ENCODE measurements at places on chromosomes 7 and 10.

DNA sequence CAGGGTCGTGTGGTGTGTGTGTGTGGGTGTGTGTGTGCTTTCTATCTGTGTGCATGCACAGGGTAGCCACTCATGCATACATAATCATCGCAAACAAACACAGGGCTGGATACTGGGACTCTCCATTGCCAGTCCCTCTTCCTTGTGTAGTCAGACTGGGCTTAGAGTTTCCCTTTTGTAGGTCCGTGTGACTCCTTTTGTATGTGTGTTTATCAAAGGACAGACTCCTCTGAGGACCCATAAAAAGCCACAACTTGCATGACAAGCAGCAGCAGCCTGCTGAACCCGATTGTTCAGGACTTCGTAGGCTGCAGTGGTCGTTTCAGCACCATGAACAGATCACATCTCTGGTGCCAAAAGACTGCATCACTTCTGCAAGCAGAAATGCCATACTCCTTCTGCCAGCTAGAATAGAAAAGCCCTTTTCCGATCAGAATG is 895 bp downstream of the VSTM2A start:
- no peak for DNase-seq

DNA sequence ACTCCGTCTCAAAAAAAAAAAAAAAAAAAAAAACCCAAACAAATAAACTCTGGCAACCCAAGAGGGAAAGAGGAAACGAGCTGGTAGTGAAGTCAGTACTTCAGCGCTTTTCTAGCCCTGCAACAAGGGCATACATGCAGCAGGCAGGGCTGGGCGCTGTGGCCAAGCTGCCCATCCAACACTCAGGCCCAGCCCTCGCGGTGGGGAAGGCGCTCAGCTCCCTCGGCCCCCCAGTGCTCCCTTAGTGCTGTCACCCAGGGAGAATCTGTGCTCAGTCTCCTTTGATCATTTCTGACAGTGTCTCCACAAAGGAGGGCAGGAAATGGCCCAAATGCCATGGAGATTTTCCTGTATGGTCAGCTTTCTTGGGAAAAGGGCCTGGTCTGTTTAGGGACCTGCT is 97.2 kb downstream of the SMURF1 start:
- DNase-seq: no peak

DNA sequence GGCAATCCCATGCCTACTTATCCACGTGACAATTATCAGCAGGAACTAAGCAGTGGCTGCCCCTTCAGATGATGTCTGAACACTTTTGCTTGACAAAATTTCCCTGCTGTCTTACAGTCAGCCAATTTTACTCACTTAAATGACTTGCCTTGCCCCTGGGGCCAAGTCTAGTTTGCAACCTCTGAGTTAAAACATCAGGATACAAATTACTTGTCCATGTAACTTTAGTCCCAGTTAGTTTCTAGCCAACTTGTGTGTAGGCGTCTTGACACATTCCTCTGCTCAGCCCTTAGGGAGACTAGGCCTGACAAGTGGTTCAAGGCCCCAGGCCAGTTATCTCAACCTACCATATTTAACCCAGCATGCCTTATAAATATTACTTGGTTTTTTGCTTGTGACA is 11.6 kb upstream of the TYSND1 start:
- DNase-seq: no peak

- no peak for DNase-seq
Measured at GRCh38 chr7:149733924-149734790, 39.2 kb downstream of the ZNF467 start.

DNA sequence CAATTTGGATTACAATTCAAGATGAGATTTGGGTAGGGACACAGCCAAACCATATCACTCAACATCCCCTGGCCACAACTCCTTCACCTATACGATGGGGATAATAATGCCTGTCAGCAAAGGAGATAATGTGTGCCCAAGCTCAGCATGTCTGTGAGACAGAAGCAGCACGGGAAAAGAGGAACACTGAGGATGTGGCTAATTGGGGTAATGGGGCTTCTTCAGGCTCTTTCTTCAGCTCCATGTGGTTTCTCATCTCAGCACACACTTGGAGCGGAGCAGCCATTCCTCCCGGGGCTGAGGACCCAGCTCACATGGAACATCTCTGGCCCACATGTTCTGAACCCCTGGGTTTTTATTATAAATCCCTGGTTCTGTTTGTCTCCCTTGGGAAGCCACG is 136.0 kb upstream of the NAMPT start:
- no peak for DNase-seq

DNA sequence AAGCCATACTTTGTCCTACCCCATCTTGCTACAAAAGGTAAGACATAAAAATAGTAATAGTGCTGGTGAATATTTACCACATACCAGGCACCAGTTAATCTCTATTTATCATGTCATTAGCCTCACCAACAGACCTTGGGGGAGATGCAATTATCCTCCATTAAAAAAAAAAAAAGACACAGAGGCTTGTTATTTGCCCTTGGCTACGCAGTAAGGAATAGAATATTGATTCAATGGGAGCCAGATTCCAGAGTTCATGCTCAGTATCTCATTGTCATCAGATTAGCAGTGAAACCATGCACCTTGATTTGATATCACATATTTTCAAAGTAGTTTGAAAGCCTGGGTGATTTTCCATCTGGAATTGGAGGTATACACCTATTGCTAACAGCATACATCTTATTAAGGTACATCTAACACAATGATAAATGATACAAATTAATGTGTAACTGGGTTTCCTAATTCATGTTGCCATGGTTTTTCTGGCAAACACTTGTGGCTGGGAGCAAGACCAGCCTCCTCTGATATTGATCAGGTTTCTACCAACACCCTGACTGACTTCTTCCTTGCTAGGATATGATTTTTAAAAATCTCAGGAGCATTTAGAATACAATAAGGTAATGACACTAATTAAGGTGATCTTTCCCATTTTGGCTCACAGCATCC is 67.1 kb upstream of the PRR15 start:
- no peak for DNase-seq

DNA sequence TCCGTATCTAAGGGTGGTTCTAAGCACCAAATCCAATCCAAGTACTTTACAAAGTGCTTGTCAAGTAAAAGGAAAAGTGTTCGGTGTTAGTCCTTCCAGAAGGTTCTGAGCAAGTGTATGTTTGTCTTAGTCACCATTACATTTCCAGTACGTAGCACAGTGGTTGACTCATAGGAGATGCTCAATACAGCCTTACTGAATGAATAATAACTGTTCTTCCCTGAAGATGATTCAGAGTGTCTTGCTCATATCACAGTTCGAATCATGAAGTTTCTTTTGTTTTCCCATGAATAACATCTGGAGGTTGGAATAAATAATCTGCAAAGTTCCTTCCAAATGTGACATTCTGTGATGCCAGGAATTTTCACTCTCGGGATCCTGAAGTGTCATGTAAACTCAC is 53.4 kb downstream of the WNT2 start:
- DNase-seq: no peak

- no peak for DNase-seq
Measured at GRCh38 chr10:3647074-3647473, 137.9 kb downstream of the KLF6 start.

DNA sequence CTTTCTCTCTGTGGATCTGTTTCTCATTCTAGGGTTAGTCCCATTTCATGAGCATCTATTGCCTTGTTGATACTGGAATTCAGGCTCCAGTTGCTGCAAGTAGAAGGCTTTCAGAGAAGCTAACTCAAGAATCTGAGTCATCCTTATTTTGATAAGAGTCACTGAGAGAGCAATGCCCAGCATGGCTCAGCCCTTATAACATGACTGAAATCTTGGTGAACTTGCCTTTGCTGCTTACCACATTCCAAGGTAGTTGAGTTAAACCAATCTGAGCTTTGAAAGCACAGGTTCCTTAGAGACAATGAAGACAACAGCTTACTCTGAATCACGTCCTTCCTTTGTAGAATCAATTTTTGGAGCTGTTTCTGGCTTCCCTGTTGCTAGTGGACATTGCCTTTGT is 53.6 kb upstream of the CHCHD3 start:
- DNase-seq: no peak

DNA sequence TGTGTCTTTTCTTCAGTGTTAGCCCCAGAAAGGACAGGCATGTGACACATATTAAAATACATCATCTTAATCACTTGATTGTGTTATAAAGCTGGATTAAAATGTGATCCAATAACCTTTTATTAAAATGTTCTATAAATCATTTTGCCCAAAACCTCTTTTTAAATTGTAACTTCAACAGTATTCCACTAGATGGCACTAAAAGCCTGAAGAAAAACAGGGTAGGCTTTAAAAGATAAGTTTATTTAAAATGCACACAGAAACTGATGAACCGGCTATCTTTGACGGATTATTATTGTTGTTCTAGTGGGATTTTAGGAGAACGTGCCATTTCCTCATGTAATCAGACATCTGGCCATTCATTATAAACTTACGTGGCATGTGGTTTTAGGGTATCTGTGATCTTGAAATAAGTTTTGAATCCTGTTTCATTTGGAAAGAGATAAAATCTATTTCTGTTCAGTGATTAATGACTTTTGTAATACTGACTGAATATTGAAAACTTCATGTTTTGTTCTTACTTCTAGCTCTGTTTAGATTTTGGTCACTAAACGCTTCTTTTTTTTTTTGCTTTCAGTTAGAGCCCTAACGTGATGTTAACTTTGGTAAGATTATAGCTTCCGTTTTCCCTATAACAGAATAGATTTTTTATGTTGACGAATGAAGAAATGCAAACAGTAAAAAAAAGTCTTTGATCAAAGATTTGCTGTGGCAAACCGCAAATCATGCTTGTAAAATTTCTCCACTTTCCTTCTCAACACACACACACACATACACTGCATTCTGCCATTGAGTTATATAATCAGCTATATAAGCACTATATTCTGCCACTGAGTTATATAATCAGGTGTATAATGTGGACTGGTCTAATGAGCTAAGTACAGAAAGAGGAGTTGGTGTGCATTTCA is 13.6 kb downstream of the VPS50 start:
- no peak for DNase-seq

DNA sequence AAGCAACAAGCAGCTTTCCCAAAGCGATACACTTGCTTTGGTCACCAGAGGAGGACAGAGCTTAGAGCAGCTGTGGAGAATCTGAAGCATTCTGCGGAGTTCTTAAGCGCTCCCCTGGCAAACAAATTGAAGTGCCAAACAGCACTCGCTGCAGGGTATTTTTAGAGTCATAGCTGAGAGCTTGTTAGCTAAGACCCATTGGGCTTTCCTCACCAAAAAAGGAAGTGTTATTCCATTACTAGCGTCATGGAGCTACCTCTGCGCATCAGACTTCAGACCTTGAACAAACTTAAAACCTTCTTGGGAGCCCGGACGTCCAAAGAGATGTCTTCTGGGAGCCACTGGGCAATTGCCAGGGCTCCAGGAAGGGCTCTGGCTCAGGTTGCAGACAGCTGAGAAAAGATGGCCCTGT is 23.2 kb upstream of the BMPR1A start:
- no peak for DNase-seq

GRCh38 chr7:8499128-8499527 is 65.7 kb downstream of the NXPH1 start:
- no peak for DNase-seq

DNA sequence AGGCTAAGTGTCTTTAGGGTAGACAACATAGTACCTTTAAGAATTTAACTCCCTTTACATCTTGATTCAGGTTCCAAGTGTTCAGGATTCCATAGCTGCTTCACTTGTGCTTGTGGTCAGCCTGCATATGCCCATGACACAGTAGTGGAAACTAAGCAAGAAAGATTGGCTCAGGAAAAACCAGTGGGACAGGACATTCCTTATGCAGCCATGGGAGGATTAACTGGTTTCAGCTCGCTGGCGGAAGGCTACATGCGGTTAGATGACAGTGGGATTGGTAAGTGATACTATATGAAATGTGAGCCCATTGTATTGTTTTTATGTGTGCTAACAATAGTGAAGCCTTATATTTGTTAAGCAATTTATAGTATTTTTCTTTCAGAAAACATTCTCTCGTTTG is 11.3 kb downstream of the FAM221A start:
- DNase-seq: no peak

- peak; percentile 96 for DNase-seq
Measured at GRCh38 chr7:30750683-30751650, 968 bp upstream of the INMT start.

GRCh38 chr7:50812841-50813475 is 30.3 kb upstream of the GRB10 start:
- peak; percentile 22 for DNase-seq

GRCh38 chr10:10591715-10592341 is 425.8 kb upstream of the CELF2 start:
- DNase-seq: no peak

DNA sequence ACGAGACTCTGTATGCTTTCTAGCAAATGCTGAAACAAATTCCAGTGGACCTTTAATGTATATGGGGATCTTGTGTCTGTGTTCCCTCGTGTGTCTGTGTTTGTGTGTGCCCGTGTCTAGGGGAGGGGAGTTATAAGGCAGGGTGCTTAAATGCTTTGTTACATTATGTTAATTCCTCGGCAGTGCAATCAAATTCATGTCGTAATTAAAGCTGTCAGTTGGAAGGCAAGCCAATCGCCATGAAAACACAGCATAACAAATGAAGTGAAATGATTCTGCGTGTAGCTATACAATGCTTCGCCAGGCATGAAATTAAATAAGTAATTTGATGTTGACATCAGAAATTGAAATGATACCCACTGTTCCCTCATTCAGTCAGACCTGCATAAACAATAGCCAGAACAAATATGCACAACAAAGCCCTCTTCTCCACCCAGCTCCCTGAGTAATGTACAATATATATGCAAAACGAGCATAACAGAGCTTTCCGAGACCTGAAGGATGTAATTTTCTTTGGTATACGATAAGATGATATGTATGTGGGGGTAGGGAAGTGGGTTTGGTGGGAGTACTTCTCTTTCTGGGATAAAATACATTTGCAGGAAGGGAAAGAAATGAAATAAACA is 534.1 kb downstream of the AUTS2 start:
- no peak for DNase-seq

- DNase-seq: no peak
Measured at GRCh38 chr10:36126076-36126475, 484.0 kb upstream of the FZD8 start.

DNA sequence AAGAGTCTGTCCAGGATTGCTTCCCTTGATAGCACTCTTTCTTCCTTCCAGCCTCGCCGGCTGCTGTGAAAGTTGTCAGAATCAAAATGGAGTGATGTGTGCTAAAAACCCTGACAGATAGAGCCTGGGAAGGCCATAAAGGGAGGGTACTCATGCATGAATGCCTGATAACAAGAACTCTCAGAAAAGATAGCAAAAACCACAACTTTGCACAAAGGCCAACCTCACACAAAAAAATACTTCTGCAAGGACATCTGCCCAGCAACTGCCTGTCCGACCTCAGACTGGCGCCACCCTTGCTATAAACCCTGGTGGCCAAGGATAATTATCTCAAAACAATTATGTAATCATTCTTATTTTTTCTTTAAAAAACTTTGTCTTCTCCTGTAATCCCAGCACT is 133.2 kb upstream of the SVIL start:
- DNase-seq: no peak
